ENCODE measurements at places on chromosomes 5 and 9.

DNA sequence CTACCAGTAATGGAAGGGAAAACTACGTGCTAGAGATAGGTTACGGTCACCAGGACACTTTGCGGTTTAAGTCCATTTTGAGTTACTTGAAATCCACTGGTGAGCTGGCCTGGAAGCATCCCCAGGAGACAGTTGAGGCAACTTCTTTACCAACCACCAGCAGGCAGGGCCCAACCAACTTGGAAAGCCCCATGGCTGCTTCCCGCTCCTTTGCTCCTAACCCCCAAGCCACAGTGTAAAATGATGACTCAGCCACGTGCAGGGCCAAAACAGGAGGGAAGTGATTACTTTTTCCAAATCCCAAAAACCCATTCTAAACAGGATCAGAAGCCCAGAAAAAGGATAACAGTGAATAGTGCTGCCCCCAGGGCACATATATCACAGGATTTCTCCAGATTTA is 87.4 kb downstream of the PAX5 start:
- no peak for DNase-seq

- DNase-seq, result no peak
Observed at GRCh38 chr5:79929095-79929494, 62.0 kb downstream of the MTX3 start.

DNA sequence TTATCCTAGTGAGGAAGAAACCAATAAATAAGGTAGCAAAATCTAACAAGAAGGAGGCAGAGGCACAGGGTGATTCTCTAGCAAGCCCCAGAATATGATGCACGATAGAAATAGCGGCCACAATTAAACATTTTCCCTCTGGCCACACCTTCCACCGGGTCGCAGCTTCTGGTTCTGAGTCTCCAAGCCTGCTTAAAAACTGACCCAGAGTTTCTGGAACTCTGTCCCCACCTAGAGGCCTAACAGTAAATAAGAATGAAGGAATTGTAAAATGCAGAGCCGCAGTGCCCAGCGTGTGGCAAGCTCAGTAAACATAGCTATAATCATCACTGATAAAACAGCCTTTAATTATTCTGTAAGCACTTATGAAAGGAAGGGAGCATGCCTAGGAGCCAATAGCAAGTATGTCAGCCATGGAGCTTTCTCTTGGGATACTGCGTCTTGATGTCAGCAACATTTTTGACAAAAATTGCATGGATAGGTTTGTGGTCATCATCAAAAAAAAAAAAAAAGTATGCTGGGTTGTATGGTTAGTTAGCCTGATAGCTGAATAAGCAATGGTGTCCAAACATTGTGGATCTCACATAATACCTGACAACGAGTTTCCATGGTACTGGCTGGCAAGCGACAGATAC is 465.5 kb downstream of the DNAH5 start:
- DNase-seq, result no peak

DNA sequence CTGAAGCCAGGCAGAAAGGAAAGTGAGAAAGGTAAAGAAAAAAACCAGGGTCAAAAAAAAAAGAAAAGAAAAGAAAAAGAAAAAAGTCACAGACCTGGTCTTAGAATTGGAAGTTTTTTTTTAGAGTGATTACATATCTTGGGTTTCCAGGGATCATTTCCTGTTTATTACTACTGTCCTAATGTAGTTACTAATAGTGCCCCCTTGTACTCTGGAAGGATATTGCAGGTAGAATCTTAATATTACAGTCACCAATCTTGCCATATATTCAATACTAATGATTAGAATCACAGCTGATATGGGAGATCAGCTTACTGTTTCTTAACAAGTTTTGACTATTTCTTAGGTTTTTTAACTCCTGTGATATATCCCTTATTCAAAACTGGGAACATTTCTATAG is 543.2 kb upstream of the CDH6 start:
- DNase-seq, result no peak

GRCh38 chr9:121914604-121915303 is 178.4 kb downstream of the TTLL11 start:
- no peak for DNase-seq

GRCh38 chr5:175809531-175810121 is 61.8 kb upstream of the CPLX2 start:
- no peak for DNase-seq

DNA sequence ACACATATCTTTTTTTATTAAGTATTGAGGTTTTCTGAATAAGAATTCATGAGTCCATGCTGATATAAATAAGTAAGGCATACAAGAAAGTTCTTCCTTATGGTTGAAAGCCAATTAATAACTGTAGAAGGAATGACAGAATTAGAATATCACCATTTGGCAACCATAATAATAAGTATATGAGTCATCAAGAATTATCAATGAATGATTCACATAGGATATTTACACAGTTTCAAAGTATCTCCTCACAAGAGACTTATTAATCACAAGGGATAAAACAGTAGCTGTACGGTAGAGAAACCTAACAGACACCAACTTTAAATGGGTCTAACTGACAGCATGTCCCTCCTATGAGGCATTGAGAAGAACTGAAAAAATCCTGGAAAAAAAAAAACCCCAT is 161.6 kb downstream of the NR3C1 start:
- no peak for DNase-seq

- DNase-seq, result no peak
Observed at GRCh38 chr5:61298066-61298465, 34.0 kb upstream of the ZSWIM6 start.

DNA sequence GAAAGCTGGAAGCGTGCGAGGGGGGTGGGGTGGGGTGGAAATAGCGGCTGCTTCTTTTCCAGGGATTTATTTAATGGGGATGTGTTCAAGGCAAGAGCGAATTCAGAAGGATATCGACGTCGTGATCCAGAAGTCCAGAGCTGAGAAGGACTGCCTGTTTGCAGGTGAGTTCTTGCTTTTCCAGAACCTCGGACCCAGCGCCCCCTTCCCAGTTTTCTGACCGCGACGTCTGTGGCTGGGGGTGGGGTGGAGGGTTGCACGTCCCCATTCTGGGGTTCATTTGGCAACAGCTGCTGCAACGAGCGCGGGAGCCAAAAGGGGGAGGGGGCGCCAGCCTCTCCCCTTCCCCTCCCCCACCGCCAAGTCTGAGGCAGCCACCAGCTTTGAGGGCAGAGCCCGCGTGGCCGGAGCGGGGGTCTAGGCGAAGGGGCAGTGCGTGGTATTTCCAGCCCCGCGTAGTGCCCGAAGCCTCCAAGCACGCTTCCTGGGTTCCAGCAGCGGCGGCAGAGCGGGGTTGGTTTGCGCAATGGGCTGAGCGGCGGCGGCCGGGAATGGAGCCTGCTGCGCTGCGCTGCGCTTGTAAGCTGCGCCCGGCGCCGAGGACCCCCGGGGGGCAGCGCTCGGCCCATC is 701 bp downstream of the PARP8 start:
- no peak for DNase-seq

DNA sequence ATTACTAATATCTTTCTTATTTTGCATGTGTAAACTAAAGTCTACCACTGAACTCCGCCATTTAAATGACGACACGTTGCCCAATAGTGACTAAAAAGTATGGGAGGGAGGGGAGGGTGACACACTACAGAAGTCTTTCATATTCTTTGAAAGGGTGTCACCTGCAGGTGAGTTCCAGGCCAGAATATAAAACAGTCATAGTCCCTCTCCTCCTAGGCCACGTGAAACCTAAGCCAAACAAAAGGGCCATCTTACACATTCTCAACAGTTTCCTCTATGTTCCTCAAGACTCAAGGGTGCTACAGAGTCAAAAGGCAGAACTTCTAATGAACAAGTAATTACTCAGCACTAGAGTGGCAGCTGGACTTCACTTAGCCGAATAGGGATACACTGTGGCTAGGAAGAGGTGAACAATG is 6.4 kb downstream of the CEMIP2 start:
- no peak for DNase-seq

DNA sequence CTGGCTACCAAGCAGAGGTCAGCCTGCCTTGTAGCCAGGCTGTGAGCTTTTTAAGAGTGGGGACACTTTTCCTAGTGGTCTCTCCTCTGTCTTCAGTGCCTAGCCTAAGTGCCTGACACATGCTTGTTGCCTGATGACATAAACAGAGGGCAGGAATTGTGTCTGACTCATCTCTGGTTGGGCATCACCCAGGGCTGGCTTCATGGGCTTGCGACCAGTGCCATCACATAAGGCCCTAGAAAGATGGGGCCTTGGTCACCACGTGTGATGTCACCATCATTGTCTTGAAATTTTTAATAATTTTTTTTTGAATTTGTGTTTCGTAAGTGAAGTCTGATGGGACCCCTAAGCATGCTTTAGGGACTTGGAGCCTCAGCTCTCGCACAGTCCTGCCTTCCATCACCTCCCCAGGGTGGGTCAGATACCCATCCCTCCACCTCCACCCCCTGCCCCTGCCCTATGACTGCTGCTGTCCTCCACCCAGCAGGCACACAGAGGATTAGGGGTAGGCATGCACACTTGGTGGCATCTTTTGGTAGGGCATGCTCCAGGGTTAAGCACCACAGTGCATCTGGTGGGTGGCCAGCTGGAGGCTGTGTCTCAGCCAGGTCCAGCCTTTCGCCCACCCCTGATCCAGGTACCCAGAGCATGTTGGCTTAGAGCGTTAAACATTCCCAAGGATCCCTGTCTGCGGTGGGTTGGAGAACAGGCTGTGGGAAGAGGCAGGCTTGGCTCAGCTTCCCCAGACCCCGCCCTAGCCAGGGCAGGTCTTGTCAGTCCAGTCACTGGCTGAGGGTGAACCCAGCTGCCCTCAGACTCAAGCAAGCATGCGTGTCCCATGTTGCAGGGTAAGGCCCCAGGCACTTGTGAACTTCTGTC is 80.1 kb upstream of the SH3PXD2B start:
- DNase-seq, result no peak

- no peak for DNase-seq
Observed at GRCh38 chr9:92245005-92245797, 48.3 kb downstream of the IARS1 start.

DNA sequence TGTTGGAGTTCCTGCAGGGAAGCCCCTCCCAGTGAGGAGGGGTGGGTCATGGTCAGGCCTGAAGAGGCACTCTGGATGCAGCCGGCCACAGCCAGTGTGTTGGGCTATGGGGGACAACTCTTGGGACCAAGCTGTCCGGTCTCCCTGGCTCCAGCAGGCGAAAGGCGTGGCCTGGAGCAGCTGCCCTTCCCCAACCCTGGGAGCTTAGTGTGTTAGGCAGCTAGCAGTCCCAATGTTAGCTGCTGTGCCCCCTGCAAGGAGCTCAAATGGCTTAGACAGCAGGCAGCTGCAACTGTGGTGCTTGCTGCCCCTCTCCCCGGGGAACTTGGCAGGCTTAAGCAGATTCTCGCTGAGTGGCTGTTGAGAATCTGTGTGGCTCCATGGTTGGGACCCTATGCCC is 67.5 kb upstream of the ACTBL2 start:
- DNase-seq, result no peak

GRCh38 chr5:91111473-91112238 is 271.5 kb downstream of the ARRDC3 start:
- DNase-seq, result no peak

DNA sequence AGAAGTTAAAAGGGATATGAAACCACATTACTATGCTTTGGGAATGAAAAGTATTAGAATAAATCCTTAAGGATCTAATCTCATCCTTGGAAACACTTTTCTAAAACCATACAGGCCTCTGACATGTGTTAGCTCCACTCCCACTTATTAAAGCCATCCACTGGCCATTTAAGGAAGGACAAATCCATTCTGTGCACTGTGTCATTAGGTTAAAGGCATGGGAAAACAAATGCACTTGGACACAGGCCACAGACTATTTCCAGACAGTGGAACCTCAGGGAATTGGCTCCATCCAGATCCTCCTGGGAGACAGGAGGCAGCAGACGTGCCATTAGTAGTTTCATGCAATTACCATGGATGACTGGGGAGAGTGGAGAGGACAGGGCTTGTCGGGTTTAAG is 454.9 kb downstream of the ENC1 start:
- no peak for DNase-seq

- DNase-seq, result no peak
Observed at GRCh38 chr5:90099099-90099498, 310.5 kb downstream of the CETN3 start.

DNA sequence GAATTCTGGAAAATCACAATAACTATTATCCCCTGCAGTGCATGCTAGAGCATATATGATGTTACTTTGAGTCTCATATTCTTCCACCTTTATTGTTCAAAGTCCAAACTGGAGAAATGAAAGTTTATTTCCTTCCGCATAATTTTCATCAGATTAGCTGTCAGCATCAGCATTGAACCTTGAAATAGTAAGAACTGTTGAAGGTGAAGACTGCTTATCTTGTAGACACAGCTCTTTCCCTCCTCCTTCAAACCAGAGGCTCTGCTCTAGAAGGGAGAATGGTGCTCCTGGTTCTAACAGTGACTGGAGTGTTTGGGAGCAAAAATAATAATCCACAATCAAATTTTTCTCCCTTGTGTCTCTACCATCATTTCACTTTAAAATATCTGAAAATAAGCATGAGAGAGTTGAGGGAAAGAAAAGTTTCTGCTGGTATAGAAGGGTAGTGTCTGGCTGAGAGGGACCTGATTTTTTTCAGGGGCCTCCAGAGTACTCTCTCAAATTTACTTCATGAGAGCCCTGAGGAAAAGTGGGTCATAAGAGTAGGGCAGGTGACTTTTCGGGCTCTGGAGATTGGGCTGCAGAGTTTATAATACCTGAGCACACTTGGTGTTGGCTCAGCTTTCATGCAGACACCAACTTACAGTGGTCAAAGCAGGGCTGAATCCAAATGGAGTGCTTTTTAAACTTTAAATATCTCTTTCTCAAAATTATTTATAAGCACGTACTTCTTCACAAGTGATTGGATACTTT is 170.4 kb downstream of the ZDHHC21 start:
- no peak for DNase-seq

GRCh38 chr5:72293495-72294055 is 26.5 kb downstream of the MRPS27 start:
- DNase-seq, result no peak

GRCh38 chr5:61737301-61737963 is 405.4 kb downstream of the ZSWIM6 start:
- DNase-seq, result no peak

- no peak for DNase-seq
Observed at GRCh38 chr5:89346573-89346972, 463.6 kb upstream of the MEF2C start.

DNA sequence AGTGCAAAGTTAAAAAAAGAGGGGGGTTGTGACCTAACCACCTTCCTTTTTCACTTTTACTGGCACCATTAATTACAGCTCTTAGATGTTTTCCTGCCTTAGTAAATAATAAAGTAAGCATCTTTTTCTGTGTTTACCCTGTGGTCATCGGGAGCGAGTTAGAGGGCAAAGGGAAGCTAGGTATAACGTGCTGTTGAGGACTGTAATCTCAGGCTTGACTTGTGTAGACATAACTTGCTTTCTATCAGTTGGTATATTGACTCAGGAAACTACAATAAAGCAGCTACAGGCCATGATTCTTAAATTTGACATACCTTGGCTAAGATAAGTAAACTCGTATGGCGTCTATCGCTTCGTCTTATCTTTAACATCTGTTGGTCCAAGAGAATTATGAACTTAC is 509.8 kb upstream of the CHD1 start:
- no peak for DNase-seq

- DNase-seq, result no peak
Observed at GRCh38 chr9:8895861-8896224, 1096.3 kb upstream of the DMAC1 start.

- no peak for DNase-seq
Observed at GRCh38 chr9:83119873-83120272, 56.9 kb upstream of the RASEF start.

Measured in stimulated activated CD8-positive, alpha-beta memory T cell treated with anti-CD3 and anti-CD28 coated beads, Interleukin-7, amount 100 ng/mL, for 4 hours (primary cell).